ENCODE measurements at places on chromosomes 2 and 18.

DNA sequence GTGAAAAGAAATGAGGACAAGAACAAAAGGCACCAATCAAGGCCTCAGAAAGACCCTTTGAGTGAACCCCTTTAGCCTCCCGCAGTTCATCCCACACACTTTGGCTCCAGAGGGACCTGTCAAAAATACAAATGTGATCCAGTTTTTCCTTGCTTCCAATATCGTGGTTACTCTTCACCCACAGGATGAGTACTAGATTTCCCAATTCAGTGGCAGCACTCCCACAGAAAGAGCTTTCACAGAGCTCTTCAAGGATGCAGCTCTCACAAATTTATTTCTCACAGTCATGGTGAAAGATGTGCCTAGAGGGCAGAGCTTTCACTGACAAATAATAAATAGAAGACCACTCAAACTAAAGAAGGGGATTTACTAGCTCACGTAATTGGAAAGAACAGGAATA lies 3.0 kb upstream of the GFPT1 start:
- DNase-seq = no peak

- DNase-seq = no peak
These were observed 14.9 kb upstream of the SOS1 start for GRCh38 chr2:39135690-39136259.

- no peak for DNase-seq
These were observed 23.3 kb upstream of the NFE2L2 start for GRCh38 chr2:177287814-177288213.

GRCh38 chr2:127094509-127095366 lies 12.2 kb downstream of the BIN1 start:
- DNase-seq = no peak

- DNase-seq = no peak
These were observed 110.2 kb upstream of the NOSTRIN start for GRCh38 chr2:168692132-168692744.

DNA sequence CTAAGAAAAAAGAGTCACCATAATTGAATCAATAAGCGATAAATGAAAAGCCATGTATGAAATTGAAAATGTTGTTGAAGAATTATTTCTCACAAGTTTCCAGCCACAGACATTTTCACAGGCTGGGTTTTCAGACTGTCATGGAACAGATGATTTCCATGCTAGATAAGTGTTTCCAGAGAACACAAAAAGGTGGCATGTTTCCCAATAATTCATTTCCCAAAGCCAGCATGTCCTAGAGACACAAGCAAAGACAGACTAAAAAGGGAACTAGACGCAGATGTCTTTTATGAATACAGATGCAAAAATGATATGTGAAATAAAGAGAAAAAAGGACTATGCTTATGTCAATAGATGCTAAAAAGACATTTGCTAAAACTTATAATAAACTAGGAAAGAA lies 255.1 kb downstream of the EIPR1 start:
- DNase-seq = no peak

GRCh38 chr2:34853646-34854045 lies 1254.5 kb upstream of the FAM98A start:
- no peak for DNase-seq

DNA sequence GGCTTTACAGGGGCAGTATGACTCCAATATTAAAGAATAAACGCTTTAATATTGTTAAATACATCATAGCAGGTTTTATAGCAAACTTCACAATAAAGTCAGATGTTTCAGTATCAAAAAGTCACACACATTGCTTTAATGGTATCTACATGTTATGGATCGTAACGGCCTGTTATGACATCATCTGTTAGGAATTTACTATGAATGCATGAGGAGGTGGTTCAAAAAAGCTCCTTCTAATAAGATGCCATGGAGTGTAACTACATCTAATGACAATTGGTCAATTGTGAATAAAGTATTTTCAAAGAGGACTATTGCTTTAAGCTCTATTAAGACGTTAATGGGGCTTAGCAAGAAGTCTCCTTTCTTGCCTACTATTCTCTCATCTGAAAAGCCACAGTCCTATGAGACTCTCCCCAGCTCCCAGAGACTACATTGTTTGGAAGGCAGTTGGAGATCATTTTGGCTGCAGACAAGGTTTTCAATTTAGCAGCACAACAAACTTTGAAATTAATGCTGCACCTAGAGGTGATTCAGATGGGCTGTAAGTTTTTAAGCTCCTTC lies 300.7 kb upstream of the MEIS1 start:
- no peak for DNase-seq

DNA sequence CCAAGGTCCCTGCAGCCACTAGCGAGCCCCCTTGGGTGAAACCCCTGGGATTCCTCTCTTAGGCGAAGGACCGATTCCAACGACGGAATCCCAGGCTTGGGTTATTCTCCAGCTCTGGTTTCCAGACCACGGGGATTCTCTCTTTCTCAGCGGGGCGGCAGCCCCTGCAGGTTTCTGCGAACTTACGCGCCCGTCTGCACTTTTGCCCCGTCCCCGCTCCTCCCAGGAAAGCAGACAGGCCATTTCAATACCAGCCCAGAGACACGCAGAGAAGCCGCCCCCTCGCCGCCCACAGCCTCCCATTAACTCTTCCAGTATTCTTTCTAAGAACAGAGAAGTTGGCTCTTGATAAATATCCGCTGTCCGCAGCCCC lies 1.2 kb downstream of the CBLN2 start:
- DNase-seq = no peak

DNA sequence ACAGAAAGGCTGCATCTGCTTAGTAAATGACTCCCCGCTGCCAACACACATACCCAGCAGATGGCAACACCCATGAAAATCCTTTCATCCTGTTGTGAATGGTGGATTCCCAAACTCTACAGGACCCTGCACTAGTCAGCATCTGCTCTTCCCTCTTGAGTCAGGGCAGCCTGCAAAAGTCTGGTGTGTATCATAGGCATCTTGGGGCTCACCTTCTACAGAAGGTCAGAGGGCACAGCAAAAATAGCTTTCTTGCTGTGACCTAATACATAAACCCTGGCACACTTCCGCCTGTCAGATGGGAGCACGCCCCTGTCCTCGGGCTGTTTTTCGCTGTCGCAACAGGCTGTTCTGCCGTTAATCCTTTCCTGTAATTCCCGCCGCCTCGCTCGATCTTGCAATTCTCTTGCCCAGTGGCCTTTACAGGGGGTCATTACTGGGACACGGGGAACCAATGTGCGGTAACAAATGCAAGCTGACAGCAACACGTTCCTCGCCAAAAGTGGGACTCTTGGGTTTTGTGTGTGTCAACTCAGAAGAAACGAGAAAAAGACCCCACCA lies 19.9 kb upstream of the SCYGR1 start:
- DNase-seq = no peak

DNA sequence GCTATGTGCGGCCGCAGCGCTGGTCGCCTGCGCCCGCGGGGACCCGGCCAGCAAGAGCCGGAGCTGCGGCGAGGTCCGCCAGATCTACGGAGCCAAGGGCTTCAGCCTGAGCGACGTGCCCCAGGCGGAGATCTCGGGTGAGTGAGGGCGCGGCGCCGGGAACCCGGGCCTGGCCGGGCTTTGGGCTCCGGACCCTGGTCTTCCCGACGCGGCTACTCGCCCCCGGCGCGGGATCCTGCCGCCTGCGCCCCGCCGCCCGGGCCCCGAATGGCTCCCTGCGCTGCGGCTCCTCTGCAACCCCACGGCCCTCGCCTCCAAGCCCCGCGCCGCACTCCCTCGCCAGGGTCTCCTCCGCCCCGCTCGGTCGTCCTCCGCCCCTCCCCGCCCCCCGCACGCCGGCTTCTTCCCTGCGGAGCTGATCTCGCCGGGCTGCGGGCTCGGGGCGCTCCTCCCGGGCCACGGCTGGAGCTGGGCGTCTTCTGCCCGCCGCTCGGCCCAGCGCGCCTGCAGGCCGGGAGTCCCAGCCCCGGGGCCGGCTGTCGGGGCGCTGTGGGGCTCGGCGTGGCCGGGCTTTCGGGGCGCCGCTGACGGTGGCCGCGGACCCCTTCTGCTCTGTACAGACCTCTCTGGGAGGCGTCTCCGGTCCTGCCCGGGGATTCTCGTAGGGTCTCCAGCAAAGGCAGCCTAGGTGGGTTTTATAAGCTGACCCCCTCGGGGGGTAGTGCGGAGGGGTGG lies 652 bp downstream of the GPC1 start:
- no peak for DNase-seq

DNA sequence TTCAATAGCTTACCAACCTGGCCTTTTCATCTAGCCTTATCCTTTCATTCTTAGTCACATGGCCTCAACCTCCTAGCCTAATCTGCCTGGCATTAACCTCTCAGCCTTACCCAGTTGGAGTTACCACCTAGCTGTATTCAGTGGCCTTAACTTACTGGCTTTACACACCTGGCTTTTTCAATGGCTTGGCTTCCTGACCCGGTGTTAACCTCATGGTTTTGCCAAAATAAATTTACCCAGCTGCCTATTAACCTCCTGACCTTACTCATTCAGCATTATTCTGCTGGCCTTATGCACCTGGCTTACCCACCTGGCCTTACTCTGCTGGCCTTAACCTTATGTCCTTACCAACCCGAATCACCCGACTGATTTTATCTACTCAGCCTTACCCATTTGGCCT lies 135.5 kb upstream of the ZSWIM2 start:
- DNase-seq = no peak

DNA sequence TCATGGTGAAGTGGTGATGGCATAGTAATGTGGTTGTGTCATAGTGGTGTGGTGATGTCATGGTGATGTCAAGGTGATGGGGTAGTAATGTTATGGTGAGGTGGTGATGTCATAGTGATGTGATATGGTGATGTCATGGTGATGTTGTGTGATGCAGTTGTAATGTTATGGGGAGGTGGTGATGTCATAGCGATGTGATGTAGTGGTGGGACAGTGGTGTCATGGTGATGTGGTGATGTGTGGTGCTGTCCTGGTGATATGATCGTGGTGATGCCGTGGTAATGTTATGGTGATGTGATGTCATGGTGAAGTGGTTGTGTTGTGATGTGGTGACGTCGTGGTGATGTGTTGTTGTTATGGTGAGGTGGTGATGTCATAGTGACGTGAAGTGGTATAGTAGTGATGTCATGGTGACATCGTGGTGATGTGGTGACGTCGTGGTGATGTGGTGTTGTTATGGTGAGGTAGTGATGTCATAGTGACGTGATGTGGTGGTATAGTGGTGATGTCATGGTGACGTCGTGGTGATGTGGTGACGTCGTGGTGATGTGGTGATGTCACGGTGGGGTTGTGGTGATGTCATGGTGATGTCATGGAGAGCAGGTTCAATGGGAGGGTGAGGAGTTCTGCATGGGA lies 242.7 kb upstream of the MYT1L start:
- no peak for DNase-seq

- no peak for DNase-seq
These were observed 19.5 kb upstream of the SOS1 start for GRCh38 chr2:39140322-39140847.

DNA sequence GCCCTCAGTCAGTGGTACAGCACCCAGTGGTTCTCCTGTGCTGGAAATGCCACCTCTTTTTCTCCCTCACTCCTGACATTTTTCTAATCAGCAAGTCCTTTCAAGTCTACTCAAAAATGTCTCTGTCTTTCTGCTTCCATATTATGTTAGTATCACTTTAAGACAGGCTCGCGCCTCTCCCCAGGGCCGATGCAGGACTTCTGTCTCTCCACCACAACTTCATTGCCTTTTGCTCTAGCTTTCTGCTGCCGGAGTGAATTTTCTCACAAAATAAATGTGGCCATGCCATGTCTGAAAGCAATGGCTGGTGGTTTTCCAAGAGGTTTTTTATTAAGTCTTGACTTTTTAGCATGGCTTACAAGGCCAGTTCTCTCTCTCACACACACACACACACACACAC lies 73.6 kb downstream of the AOX1 start:
- DNase-seq = no peak

GRCh38 chr2:19176977-19177376 lies 181.4 kb downstream of the OSR1 start:
- DNase-seq = no peak

- no peak for DNase-seq
These were observed 414.9 kb upstream of the FSHR start for GRCh38 chr2:49569176-49569575.

DNA sequence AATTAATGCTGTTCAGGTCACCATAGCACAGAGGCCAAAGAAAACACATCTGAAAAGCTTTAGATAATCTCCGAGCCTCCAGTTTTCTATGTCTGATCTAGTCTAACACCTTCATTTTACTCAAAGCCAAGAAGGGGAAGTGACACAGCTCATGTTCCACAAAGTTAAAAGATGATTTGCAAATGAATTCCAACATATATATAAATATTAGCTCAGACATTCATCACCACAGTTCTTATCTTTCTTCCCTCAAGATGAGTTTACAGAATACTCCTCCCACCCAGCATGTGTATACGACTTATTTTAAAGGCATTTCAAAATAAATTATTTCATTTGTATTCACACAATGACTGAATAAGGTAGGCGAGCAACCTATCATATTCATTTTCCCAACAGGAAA lies 82.4 kb downstream of the AAK1 start:
- no peak for DNase-seq

GRCh38 chr2:133777574-133777960 lies 209.3 kb upstream of the NCKAP5 start:
- DNase-seq = no peak

DNA sequence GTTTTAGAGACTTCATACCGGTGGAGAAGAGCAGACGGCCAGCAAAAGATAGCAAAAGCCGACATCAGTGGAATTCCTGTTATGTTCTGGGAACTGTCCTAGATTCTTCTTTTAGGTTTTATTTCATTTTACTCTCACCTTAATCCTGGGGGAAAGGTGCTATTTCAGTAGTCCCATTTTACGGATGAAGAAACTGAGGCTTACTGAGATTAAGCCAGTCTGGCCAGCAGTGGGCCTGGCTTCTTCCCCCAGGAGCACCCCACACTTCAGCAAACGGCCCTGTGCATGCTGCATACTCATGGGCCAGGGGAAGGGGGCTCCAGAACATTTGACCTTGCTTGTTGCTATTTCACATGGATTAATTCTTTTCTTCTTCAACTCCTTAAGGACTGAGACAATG lies 56.7 kb downstream of the NTSR2 start:
- DNase-seq = no peak

GRCh38 chr2:1024981-1025380 lies 74.3 kb downstream of the SNTG2 start:
- no peak for DNase-seq

DNA sequence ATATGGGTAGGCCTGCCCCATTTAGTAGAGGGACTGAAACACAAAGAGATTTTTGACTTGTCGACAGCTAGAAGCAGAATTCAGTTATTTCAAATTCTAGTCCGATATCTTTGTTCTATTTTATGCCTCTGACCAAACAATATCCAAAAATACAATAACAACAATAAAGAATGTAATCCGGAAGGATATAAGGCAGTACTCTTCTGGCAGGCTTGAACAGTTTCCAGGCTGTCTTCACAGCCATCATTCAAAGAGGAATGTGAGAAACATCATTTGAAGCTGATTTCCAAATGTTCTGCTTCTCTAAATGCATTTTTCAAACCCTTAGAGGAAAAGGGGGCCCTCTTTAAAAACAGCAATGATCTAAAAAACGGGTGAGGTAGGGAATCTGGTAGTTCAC lies 36.7 kb upstream of the SPTBN1 start:
- DNase-seq = no peak

DNA sequence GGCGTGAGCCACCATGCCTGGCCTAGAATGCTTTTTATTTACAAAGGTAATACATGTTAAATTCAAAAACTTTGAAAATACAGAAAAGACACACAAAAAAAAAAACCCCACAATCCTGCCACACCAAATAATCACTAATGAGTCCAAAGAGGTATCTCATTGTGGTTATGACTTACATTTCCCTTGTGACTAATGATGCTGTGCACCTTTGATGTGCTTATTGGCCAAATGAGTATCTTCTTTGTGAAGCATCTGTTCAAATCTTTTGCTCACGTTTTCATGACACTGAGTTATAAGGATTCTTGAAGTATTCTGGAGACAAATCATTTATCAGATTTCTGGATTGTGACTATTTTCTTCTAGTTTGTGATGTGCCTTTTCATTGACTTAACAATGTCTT lies 6.4 kb upstream of the NLRC4 start:
- no peak for DNase-seq
